ENCODE measurements at places on chromosomes 7 and 10. TPM values are rescaled to one million over a fixed set of nuclear protein-coding genes. Genes with fewer than 3 reads are reported as not detected.

The OR6B1 gene
- total RNA-seq, result not detected

The HILPDA gene
- total RNA-seq, result 27.7 TPM

The STEAP1B gene
- total RNA-seq, result 0.66 TPM

The PDE6C gene
- not detected for total RNA-seq

The PLAC9 gene
- 66.2 TPM for total RNA-seq

The BICC1 gene
- 24.3 TPM for total RNA-seq

The PPP1R9A gene
- 19.3 TPM for total RNA-seq

The SLC26A5 gene
- 3.6 TPM for total RNA-seq

The ZCWPW1 gene
- 3.9 TPM for total RNA-seq

The CTAGE4 gene
- total RNA-seq, result 31.5 TPM

The HMX3 gene
- not detected for total RNA-seq

The TSPAN13 gene
- 10.2 TPM for total RNA-seq

The POLR2J2 gene
- total RNA-seq, result 1.6 TPM

The ERVW-1 gene
- not detected for total RNA-seq

The FRMD4A gene
- total RNA-seq, result 34.4 TPM

The SH2D4B gene
- 0.15 TPM for total RNA-seq

The ADAMTS14 gene
- under 0.01 TPM for total RNA-seq

The ST7 gene
- 24.3 TPM for total RNA-seq

The MSS51 gene
- total RNA-seq, result 2.6 TPM

The PON3 gene
- total RNA-seq, result 8.5 TPM

The ANKRD1 gene
- total RNA-seq, result not detected

The LDB3 gene
- total RNA-seq, result 1.3 TPM

The PYROXD2 gene
- total RNA-seq, result 20.0 TPM

The SPDYE3 gene
- total RNA-seq, result not detected

The HEPACAM2 gene
- total RNA-seq, result not detected

The INMT gene
- 7.8 TPM for total RNA-seq

The ZNF679 gene
- not detected for total RNA-seq

The SCART1 gene
- total RNA-seq, result 3.7 TPM

The HPSE2 gene
- 5.9 TPM for total RNA-seq

The CTBP2 gene
- 65.9 TPM for total RNA-seq

The PNLIPRP1 gene
- total RNA-seq, result not detected

The ABCB4 gene
- 2.8 TPM for total RNA-seq

The LBX1 gene
- total RNA-seq, result not detected

The ZNF212 gene
- total RNA-seq, result 12.4 TPM

The INSYN2A gene
- 5.9 TPM for total RNA-seq

The HKDC1 gene
- total RNA-seq, result 2.0 TPM

The NXPH1 gene
- total RNA-seq, result not detected

The CYP51A1 gene
- 32.4 TPM for total RNA-seq

The TUBB8 gene
- total RNA-seq, result not detected

The MKX gene
- 2.3 TPM for total RNA-seq

The CUZD1 gene
- 0.48 TPM for total RNA-seq
